Suppressor macrophage treated with lipopolysaccharide for 1 hour (primary cell): ENCODE measurements at places on chromosomes 2 and 18.

DNA sequence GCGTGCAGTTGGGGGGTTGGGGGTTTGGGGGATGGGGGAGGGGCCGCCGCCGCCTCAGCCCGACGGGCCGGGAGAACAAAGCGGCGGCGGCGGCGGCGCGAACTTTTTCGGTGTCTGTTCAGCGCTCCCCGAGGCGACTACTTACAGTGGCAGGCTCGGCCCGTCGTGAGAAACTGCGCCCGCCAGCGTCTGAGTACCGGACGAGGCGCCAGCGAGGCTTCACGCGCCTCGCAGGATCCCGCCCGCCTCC is 172 bp downstream of the PRKD3 start:
- no peak for DNase-seq

GRCh38 chr2:169259402-169259801 is 102.9 kb downstream of the LRP2 start:
- no peak for DNase-seq

GRCh38 chr2:16628314-16628713 is 37.3 kb downstream of the CYRIA start:
- peak; percentile 50 for DNase-seq

- peak; percentile 53 for DNase-seq
Observed at GRCh38 chr18:79965119-79965902, 868 bp downstream of the HSBP1L1 start.

DNA sequence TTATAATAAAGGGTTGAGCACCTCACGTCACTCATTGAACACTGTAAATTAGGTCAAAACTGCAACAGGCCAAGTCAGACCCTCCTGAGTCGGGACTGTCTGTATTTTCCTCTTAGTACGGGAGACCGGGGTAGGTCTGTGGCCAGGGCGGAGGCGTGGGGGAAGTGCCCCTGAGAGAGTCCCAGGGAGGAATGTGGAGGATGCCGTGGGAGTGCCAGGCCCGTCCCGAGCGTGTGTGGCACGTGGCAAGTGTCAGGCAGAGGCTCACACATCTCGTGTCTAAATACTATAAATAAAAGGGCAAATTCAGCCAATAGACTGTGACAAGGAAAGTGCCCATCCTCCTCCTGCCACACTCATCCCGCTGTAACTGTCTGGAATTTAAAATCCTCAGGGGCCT is 6.3 kb upstream of the HDAC4 start:
- DNase-seq, result no peak

- no peak for DNase-seq
Observed at GRCh38 chr2:18611604-18612003, 22.2 kb upstream of the NT5C1B start.

- DNase-seq, result no peak
Observed at GRCh38 chr2:120779781-120780283, 44.2 kb downstream of the GLI2 start.

- peak; percentile 65 for DNase-seq
Observed at GRCh38 chr2:239378918-239379640, 21.7 kb downstream of the HDAC4 start.
